Esophagus muscularis mucosa (tissue), 4 donors: ENCODE measurements at places on chromosomes 13 and 19. TPM values are rescaled to one million over a fixed set of nuclear protein-coding genes. Genes with fewer than 3 reads are reported as not detected.

The TCF3 gene
- 40.3 TPM for total RNA-seq

The ADGRE1 gene
- not detected for total RNA-seq

DNA sequence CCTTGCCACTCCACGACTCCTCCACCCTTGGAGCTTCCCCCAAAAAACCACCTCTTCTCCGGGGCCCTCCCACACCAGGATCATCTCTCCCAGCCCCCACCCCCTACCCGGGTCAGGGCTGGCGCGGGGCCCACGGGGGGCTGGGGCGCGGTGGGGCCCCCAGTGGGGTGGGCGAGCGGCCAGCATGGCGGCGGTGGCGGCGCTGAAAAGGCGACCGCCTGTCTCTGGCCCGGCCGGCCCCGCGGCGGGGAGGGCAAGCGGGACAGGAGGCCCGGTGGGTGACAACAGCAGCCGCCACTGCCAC lies 850 bp downstream of the DYRK1B start:
- no peak for DNase-seq

DNA sequence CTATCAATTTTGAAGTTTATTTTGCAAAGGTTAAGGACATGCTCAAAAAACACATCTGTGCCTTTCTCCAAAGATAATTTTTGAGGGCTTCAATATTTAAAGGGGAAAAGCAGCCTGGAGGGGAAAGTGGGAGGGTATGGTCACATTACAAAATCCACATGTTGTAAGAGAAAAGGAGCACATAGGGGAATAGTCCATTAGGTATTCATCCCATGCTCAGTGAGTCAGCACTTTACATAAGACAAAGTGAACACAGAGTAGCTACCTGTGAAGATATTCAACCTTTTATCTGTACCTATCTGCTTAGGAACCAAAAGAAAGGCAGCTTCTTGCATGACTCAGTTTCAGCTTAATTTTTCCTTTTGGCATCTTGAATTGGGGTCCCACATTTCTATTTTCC lies 932.0 kb downstream of the SLITRK6 start:
- DNase-seq, result no peak
